ENCODE measurements at places on chromosomes 4 and X.

- DNase-seq: no peak
These were observed 52.5 kb upstream of the PITX2 start for GRCh38 chr4:110675426-110675825.

DNA sequence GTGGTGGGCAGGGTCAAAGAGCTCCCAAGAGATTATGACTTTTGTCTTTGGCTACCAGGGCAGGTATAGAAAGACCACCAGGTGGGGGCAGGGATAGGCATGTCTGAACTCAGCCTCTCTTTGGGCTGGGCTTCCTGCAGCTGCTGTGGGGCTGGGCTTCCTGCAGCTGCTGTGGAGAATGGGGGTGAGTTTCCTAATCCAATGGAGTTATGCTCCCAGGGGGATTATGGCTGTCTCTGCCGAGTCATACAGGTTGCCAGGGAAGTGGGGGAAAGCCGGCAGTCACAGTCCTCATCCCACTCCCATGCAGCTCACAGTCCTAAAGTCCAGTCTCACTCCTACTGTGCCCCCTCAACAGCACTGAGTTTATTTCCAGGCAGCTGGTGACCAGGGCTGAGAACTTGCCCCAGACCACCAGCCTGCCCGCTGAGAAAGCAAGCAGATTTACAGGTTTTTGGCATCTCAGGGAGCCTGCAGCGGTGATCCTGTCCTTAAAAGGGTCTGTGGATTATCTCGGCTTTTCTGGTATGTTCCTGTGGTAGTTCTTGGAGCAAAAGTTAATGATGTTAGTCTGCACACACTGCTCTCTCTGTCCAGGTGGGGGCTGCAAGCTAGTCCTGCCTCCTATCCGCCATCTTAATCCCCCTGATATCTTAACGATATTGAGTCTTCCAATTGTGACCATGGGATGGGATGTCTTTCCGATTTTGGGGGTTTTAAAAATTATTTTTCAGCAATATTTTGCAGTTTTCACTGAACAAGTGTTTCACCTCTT, 133.4 kb downstream of the RTL9 start:
- no peak for DNase-seq

DNA sequence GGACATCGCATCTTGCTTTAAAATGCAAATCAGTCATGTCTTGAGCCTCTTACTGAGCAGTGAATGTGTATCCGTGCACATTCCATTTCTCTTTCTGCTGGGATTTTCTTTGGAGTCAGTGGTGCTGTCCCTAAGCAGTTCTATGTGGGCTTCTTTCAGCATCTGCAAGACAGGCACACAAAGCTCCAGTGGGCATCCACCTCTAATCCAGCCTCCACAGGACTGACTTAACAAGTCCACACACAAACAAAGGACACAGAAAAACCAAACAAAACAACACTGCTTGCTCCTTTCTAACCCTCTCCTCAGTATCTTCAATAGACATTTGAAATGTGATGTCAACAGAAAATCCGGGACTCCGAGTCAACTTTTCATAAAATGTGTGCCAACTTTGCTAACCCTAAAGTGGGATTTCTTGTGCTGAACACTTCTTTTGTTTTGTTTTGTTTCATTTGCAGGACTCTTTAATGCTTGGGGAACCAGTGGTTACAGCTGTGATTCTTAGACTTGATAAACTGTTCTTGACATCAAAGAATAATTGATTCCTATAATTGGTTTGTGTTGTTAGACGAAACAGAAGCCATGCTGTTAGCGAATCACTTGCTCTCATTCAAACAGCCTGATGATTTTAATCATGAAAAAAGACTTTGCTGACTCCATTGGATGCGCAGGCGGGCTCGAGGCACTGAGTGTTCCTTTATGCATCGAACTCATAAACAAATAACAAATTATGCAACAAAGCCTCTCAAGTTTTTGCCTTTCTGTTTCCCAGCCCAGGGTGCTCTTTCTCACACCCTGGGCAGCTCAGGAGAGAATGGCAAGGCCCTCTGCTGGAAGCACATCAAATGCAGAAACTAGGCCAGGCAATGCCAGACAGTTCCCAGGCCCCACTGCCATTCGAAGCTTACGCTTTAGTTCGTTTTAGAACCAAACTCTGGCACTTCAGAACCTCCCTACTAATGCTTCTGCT, 20.1 kb downstream of the ETNPPL start:
- DNase-seq: no peak

DNA sequence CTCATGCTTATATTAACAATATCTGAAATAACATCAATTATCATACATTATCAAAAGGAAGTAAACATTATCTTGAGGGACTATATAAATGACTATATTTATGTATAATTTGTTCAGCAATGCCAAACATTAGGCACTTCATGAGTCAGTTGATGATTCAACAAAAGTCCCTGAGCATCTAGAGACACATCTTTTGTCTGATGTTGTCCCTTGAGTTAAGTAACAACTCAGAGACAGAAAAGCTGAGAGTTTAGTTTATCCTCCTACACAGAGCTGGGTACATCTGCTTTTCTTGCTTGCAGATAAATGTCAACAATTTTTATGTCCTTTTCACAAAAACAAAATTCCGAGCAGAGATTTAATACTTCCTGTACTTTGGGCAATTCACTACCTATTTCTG, 311.1 kb downstream of the INPP4B start:
- no peak for DNase-seq

GRCh38 chrX:37912777-37913176, 65.4 kb upstream of the DYNLT3 start:
- DNase-seq: no peak

DNA sequence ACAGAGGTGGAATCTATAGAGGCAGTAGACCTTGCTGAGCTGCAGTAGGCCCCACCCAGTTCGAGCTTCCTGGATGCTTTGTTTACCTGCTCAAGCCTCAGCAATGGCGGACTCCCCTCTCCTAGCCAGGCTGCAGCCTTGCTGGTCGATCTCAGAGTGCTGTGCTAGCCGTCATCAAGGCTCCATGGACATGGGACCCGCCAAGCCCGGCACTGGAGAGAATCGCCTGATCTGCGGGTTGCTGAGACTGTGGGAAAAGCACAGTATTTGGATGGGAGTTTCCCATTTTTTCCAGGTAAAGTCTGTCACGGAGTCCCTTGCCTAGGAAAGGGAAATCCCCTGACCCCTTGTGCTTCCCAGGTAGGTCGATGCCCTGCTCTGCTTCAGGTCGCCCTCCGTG, 124.8 kb upstream of the KLF8 start:
- no peak for DNase-seq

All from NB4 (cell line).